Skin of body (tissue), 3 donors: ENCODE measurements at places on chromosomes 5 and 9.

GRCh38 chr5:11329679-11330078, 568.6 kb upstream of the DAP start:
- DNase-seq, result no peak

DNA sequence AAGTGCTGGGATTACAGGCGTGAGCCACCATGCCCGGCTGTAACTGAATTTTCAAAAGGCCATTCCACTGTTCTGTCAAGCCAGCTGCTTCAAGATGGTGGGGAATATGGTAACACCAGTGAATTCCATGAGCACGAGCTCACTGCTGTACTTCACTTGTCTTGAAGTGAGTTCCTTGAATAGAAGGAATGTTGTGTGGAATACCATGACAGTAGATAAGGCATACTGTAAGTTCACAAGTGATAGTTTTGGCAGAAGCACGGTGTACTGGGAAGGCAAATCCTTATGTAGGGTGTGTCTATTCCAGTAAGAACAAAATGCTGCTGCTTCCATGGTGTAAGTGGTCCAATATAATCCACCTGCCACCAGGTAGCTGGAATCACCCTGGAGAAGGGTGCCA, 6.6 kb upstream of the PRXL2C start:
- DNase-seq, result no peak

DNA sequence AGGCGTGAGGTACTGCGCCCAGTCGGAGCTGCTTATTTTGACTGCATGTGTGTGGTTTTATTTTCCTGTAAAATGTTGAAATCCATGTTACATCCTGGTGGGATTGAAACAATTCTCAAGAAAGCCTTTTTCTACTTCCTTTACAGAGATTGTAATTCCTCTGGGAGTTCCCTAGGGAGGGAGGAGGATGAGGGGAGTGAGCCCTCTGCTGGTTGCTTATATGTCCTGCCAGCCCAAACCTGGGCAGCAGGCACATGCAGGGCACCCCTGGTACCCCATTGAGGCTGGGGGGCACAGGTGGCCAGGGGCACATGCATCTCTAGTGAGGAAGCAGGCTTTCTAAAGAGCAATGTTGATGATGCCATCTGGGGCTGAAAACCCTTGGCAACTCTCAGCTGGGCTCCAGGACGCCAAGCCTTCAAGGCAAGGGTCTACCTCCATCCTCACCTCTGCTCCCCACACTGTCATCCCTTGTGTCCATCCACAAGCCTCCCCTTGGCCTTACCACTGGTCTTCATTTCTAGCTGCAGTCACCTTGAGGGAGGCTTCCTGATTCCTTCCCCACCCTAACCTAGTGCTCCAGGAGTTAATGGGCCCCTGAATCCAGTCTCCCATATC, 84.7 kb upstream of the TNFSF8 start:
- peak; percentile 13 for DNase-seq

DNA sequence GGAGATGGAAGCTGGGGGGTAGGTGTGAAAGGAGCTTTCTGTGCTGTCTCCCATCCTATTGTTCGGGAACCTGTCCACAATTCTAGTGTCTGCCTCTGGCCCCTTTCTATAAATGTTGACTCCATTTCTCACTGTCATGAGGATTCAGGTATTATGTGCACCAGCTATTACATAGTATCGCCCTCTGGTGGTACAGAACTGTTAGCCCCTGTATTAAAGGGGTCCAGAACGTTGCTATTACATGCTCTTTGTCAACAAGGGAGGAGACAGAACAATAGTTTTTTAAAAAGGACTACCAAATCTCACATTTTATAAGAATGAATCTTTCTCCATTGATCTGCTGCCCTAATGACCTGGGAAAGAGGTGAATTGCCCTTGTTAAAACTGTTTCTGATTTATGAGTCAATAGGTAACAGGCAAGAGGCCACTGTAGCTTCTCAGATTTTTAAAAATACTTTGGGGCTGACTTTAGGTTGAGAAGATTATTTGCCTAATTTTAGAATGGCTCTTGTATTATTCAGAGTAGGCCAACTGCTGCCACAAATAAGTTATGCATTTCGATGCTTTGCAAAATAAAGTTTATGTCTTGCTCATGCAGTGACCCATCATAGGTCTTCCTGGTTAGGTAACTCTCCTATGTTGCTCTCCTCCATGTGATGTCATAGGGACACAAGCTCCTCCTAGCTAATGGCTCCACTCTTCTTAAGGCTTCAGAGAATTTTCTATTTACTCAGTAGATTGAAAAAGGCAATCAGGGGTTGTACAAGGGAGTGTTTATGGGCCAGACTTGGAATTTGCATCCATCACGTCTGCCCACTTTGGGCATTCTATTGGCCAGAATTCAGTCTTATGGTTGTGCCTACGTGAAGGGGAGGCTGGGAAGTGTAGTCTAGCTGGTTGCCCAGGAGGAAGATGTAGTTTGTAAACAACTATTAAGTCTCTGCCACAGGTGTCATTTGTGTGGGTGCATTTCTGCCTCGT, 20.8 kb downstream of the DCANP1 start:
- DNase-seq, result no peak

GRCh38 chr5:122153774-122154173, 24.4 kb downstream of the ZNF474 start:
- DNase-seq, result no peak
